Stimulated activated CD4-positive, alpha-beta T cell treated with anti-CD3 and anti-CD28 coated beads, Interleukin-1b, Interleukin-23, amount 100 ng/mL, for 1 hour (primary cell): ENCODE measurements at places on chromosomes 3 and 15.

GRCh38 chr15:69346112-69346511, 47.4 kb downstream of the PAQR5 start:
- no peak for DNase-seq

GRCh38 chr15:75095594-75095993, 72.2 kb downstream of the PPCDC start:
- no peak for DNase-seq

DNA sequence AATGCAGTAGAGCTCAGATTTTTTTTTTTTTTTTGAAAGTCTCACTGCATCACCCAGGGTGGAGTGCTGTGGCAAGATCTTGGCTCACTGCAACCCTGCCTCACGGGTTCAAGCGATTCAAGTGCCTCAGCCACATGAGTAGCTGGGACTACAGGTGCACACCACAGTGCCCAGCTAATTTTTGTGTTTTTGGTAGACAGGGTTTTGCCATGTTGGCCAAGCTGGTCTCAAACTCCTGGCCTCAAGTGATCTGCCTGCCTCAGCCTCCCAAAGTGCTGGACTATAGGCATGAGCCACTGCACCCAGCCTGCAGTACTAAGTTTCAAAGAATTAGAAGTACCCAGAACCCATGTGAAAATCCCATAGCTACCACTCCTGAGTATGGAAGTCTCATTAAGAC, 14.5 kb downstream of the TRIM59 start:
- no peak for DNase-seq

GRCh38 chr15:41908736-41909461, 15.0 kb upstream of the SPTBN5 start:
- no peak for DNase-seq

- no peak for DNase-seq
These were observed 19.7 kb downstream of the BLOC1S6 start for GRCh38 chr15:45606841-45607240.

DNA sequence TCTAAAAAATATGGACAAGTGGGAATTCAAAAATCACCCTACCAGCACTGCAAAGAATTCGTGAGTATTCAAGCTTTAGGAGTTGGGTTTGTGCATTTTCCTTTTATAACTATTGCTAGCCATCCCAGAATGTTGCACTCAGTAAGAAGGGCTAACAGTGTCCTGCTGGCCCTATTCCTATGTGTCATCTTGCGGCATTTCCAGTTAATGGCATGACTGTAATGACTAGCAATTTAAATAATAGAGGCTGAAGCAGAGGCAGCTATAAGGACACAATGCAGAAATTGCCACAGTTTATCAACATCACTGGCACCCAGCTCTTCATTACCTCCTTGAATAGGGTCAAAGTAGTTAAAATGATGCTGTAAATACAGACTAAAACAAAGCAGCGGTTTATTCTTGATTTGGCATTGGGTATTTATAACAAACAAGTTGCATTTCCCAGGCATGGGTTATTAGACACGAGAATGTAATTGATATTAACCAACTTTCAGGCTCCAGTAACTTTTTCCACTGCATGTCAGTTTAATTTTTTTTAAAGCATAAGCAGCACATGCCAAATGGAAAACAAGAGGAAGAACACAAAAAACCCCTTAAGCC, 177.6 kb downstream of the FHIT start:
- DNase-seq, result no peak

DNA sequence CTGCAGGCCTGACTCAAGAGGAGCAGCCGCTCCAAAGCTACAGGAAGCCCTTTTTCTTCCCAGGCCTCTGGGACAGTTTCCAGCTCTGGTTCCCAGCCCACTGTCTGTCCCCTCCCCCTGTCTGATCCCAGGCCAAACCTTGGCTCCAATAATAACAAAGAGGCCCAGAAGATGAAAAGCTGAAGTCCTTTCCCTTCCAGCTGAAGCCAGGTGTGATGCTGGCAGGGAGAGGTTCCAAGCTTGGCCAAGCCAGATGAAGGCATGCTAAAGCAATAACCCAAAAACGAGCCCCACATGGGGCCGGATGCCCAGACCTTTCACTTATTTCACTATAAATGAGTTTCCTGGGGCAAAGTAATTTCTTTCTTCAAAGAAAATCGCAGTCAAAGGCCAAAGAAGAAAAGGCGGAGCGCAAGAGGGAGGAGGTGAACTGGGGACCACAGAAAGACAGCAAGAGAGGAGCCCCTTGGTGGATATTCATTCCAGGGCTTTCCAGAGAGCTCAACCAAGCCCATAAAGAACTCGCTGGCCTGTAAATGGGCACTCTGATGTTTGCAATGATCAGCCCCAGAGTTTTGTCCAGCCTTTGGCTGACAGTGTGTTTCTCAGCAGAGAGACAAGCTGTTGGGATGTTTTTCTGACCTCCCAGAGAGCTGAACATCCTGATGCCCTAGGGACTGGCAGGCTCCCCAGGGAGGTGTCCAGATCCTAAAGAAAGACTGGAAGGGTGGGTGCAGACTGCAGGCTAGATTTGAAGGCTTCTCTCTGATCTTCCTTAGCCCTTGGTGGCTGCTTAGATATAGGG, 157.6 kb downstream of the UACA start:
- DNase-seq, result no peak

- DNase-seq, result no peak
These were observed 46.4 kb upstream of the KLF13 start for GRCh38 chr15:31280046-31280830.

DNA sequence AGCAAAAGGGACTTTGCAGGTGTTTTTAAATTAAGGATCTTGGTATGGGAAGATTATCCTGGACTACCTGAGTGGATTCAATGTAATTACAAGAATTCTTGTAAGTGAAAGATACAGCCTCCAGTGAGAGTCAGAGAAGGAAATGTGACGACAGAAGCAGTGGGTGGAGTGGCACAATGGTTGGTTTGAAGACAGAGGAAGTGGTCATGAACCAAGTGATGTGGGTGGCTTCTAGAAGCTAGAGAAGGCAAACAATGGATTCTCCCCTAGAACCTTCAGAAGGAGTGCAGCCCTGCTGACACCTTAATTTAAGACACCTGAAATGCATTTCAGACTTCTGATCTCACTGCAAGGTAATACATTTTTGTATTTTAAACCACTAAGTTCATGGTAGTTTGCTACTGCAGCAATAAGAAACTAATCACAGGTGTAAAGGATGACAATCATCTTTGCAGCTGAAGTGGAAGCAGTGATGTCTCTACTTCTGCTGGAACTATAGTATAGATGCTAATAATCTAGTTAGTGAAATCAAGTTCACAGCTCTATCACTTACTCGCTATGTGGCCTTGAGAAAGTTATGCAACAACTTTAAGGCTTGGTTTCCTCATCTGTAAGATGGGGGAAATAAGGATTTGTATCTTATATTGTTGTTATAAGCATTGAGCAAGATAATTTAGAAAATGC, 403.4 kb upstream of the SUCLG2 start:
- DNase-seq, result peak; percentile 8

DNA sequence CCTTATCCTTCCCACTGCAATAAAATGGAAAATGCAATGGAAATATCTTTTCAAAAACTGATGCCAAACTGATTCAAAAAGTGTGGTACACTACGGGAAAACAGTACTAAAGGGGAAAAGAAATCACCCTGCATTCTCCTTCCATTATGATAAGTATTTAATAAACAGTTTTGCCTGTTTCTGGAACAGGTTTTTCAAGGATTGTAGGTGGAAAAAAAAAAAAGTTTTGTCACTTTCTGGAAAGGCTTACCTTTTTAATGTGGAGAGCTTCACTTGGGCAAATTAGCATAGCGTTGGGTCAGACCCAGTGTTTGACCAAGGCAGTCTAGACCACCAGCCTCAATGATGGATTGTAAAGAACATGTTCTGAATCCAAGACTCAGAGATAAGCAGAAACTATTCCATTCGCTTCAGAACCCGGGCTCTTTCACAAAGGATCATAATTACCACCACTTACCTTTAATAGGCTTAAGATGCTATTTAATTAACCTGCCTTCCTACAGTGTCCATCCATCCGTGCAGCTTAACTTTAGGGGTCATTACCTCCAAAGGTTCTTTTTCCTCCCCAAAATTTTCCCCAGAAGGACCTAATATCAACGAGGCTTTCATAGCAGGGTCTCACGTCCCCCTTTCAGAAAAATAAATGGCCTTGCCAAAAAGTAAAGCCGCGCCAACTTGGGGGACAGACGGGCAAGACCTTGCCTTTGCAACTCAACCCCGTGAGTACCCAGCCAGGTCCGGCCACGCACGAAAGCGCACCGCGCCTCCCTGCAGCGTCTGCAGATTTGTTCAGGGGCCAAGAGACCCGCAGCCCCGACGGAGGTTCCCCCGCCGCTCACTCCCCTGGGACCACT, 1.0 kb downstream of the DCBLD2 start:
- DNase-seq, result no peak

DNA sequence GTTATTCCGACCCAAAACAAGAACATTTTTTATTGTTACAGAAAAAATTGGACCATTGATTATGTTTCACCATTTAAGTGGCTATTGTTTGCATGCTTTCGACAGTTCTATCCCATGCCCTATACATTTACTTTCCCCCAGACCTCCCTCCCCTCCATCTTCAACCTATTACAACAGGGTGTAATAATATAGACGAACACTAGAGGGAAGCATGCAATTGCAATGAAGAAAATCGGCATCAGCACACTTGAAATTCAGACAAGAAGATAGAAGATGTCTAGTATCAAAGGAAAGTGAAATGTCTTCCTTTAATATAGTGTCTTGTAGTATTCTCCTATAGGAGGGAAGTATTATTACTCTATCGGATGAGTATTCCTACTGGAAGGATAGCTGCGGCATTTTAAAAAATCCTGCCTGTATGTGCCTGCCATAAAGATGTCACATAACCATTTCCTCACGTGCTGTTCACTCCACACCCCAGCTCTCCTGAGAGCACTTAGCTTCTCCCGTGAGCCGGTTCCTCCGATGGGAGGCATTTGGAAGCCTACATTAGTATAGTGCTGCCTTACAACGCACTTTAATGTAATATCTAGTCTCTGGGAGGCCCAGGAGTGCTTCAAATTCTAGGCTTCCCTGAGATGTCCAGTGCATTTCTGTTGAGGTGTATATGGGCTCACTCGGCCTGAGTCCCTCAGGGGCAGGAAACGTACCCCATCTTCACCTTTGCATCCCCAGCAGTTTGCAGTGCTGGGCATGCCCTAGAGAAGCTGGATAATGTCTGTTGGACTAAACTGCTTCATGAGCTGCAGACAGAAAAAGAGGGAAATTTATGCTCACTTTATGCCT, 17.8 kb upstream of the ERICH6 start:
- DNase-seq, result no peak

GRCh38 chr3:38543586-38543985, 47.4 kb downstream of the EXOG start:
- no peak for DNase-seq

GRCh38 chr3:196207833-196208607, 3.2 kb downstream of the ZDHHC19 start:
- DNase-seq, result peak; percentile 28

- no peak for DNase-seq
These were observed 1004.6 kb upstream of the NR2F2 start for GRCh38 chr15:95325763-95326404.
